Central memory CD4-positive, alpha-beta T cell (primary cell): ENCODE measurements at places on chromosomes 2 and 18.

DNA sequence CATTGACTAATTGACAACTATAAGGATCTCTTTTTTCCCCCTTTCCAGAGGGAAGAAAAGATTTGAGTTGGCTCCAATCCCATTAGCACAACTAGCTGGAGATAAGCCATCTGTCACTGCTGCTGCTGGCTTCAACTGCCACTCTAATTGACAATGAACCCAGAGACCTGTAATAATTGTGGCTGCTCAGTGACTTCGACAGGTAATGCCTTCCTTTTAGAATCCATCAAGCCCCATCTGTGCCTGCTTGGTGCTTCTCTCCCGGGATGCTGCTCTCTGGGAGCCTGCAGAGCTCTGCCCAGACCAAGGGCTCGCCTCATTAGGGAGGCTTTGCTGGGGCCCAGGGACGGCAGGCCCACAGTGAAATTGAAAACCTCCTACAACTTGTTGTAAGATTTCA is 376.7 kb upstream of the SOX11 start:
- no peak for DNase-seq

DNA sequence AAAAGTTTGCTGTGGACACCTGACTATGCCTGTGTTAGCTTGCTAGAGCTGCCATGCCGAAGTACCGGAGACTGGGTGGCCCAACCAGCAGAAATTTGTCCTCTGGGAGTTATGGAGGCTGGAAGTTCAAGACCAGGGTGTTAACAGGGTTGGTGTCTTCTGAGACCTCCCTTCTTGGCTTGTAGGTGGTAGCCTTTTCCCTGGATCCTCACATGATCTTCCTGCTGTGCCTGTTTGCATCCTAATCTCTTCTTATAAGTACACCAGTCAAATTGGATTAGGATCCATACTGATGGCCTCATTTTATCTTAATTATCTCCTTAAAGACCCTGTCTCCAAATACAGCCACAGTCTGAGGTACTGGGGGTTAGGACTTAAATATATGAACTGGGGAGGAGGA is 845 bp downstream of the TMEM177 start:
- no peak for DNase-seq

GRCh38 chr2:60544954-60545560 is 8.4 kb downstream of the BCL11A start:
- DNase-seq, result no peak

- DNase-seq, result no peak
These were observed 336.9 kb upstream of the PKDCC start for GRCh38 chr2:41710944-41711343.

DNA sequence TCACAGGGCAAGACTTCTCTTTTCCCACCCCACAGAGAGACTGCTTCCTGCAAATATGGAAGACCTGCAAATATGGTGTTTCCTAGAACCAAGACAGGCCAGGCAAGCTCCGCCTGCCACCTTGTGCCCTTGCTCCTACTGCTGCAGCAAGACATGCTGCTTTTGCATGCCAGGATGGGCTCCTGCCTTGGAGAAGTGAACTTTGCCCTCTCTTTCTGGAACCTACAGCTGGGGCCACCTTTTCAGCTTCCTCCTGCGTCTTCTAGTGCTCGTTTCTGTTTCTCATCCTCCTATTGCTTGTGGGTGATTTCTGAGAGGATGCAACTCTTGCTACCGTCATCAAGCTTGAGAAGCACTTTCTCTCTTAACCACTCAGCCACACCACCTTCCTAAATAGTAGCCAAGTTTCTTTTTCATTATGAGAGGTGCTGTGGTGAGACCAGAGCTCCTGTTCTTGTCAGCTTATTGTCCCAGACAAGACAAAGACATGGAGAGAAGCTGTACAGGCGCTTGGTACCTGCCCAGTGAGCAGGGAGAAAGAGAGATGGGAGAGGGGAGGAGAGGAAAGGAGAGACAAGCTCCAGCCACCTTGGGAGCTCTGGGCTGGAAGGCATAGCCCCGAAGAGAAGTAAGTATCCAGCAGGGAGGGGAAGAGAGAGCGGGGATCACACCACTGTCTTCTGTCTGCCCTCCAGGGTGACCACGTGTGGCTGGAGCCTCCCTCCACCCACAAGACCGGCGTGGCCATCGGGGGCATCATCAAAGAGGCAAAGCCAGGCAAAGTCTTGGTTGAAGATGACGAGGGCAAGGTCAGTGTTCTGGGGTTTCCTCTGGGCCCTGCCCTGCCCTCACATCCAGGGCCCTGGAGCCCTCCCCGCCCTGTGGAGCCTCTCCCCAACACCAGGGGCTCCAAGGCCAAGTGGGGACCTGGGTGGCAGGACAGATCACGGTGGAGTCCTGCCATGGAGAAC is 28.3 kb downstream of the MYO7B start:
- no peak for DNase-seq

DNA sequence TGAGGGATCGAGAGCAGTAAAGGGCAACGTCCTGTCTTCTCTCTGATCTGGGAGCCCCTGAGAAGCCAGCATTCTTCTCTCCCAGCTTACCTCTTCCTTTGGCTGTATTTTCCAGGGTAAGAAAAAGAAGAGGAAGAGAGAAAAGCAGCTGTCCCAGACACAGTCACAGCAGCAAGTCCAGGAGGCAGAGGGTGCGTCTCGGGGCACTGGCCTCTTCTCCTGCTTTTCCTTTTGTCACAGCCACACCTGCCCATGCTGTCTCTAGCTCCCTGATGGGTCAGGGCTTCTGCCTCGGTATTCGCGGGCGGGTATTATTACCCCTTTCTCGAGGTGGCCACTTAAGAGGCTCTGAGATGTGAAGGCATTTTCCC is 20.3 kb downstream of the TGOLN2 start:
- DNase-seq, result no peak

- no peak for DNase-seq
These were observed 969.7 kb downstream of the DCDC2C start for GRCh38 chr2:4673025-4673489.

DNA sequence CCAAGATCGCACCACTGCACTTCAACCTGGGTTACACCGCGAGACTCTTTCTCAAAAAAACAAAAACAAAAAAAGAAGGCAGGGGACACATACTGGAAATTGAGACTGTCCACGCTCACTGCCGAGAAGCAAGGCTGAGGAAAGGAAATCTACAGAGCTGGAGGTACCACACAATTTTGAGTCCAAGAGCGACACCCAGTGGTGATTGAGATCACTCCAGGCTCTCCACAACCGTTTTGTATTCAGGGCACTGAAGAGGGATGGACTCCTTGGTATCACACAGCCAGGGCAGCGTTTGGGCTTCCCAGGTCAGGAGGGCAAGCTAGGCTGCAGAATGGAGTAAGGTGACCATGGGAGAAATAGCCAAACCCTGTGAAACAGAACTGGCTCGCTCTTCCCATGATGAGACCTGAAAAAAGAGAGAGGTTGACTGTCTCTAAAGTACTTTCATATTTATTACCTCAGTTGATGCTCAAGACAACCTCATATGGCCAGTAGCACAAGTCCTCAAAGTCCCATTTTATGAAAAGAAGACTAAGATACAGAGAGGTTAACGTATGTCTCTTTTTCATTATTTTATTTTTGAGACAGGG is 74.5 kb upstream of the YPEL5 start:
- peak; percentile 31 for DNase-seq

DNA sequence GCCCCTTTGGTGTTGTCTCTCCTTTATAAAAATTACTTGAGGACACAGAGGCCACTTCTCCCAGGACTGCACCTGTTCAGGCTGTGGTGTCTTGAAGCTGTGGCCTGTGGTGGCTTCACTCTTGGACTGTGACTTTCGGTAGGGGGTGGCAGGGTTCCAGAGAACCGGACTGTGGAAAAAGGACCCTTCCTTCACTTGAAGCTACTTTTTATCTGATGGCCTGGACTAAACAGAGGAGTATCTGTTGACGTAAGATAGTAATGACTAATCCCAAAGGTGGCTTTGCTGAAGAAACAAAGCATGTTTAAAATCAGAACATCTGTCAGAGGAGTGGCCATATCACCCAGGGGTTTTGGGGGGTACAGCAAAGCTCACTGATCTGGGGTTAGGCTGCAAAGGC is 60.8 kb downstream of the CENPO start:
- DNase-seq, result no peak
